ENCODE measurements at places on chromosomes 6 and 20. TPM values are rescaled to one million over a fixed set of nuclear protein-coding genes. Genes with fewer than 3 reads are reported as not detected.

E2F1 gene
- total RNA-seq, result 10.9 TPM

NEURL2 gene
- 8.3 TPM for total RNA-seq

RAD21L1 gene
- not detected for total RNA-seq

COL9A1 gene
- not detected for total RNA-seq

PRRC2A gene
- total RNA-seq, result 157 TPM

HSP90AB1 gene
- total RNA-seq, result 700 TPM

UBD gene
- 15.1 TPM for total RNA-seq

EIF2S2 gene
- 48.2 TPM for total RNA-seq

POPDC3 gene
- 1.1 TPM for total RNA-seq

KCNK5 gene
- total RNA-seq, result 22.0 TPM

TMEM30A gene
- total RNA-seq, result 164 TPM

WFDC12 gene
- 2.1 TPM for total RNA-seq

PSORS1C2 gene
- total RNA-seq, result not detected

SLC39A7 gene
- 53.6 TPM for total RNA-seq

EYS gene
- 0.17 TPM for total RNA-seq

CRIP3 gene
- 0.83 TPM for total RNA-seq

APOBEC2 gene
- total RNA-seq, result 0.51 TPM

SPAG4 gene
- 5.7 TPM for total RNA-seq

MLN gene
- total RNA-seq, result not detected

SMOC2 gene
- total RNA-seq, result 3.9 TPM

PRRT1 gene
- total RNA-seq, result 0.57 TPM

SAMD3 gene
- total RNA-seq, result 5.9 TPM

CHRNA4 gene
- 1.1 TPM for total RNA-seq

OPRM1 gene
- total RNA-seq, result not detected

ABHD16B gene
- total RNA-seq, result not detected

Data from lung (tissue), 17 donors.